Sciatic nerve (tissue), 2 donors: ENCODE measurements at places on chromosomes 11 and 22. TPM values are rescaled to one million over a fixed set of nuclear protein-coding genes. Genes with fewer than 3 reads are reported as not detected.

CNIH2 gene
- total RNA-seq = 1.3 TPM

DNA sequence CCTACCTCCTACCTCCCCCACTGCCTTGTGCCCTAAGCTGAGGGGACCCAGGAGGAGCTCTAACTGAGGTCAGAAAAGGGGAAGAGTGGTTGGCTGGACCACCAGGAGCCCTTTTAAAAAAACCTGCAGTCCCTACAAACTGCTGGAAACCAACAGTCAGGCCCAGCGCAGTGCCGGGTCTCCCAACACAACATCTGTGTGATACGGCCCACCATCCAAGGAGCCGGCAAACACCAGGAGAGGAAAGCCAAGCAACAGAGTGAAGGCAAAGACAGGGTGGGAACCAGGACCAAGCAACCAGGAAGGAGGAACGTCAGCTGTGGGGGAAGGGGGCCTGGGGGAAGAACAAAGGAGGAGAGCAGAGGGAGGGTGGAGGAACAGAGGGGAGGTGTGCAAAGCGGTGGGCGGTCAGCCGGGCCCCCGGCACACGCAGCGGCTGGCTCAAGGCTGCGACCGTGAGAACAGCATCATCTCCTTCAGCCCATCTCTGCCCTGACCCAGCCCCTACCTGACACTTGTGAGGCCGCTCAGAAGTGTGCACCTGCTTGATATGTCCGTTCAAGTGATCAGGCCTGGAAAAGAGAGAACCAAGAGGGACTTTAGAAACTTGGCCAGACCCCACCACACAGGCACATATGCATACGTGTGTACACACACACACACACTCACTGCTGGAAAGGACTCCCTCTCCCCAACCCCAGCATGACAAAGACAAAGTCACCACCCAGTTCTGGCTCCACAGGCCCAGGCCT is 3.6 kb downstream of the PATZ1 start:
- DNase-seq = no peak

MEI1 gene
- total RNA-seq = 2.9 TPM

TSPAN32 gene
- 7.3 TPM for total RNA-seq

BACE1 gene
- total RNA-seq = 30.8 TPM

RTCB gene
- 47.3 TPM for total RNA-seq

DNA sequence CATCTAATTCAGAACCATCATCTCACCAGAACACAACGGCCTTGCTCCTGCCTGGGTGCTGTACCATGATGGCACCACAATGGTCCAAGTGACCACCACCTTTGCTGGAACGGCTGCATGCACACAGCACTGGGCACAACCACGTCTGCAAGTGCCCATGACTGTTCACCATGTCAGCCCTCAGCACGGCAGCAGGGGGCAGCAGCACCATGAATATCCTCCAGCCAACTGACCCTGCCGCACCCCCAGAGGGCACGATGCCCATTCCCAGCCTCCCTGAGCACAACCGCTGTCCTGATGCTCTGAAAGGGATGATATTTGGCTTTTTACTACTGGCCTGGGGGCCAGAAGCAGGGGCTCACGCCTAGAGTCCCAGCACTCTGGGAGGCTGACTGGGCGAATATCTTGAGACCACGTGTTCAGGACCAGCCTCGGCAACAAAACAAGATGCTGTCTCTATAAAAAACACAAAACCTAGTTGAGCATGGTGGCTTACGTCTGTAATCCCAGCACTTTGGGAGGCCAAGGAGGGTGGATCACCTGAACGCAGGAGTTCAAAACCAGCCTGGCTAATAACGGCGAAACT is 25.7 kb downstream of the DRD4 start:
- DNase-seq = peak; percentile 79

DNA sequence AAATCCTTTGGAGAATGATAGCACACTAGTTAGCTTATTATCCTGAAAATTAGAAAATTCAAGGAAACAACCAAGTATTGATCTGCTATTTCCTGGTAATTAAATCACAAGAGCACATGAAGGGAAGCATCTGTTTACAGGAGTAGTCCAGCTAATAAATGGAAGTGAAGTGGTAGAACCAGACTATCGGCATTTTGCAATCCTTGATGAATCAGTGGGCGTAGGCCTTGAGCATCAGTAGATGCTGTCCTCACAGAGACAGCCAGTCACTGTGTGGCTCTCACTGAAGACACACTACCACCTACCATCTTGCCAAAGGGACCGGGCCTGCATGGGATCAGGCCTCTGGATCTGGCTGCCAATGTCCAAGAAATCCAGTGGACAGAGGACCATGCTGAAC is 69.8 kb downstream of the FBLN1 start:
- DNase-seq = no peak

TKFC gene
- 32.6 TPM for total RNA-seq

GRCh38 chr11:78310500-78310909 is 107.1 kb downstream of the GAB2 start:
- DNase-seq = peak; percentile 64

NDUFV1 gene
- total RNA-seq = 126 TPM

EXPH5 gene
- total RNA-seq = 11.9 TPM

DNA sequence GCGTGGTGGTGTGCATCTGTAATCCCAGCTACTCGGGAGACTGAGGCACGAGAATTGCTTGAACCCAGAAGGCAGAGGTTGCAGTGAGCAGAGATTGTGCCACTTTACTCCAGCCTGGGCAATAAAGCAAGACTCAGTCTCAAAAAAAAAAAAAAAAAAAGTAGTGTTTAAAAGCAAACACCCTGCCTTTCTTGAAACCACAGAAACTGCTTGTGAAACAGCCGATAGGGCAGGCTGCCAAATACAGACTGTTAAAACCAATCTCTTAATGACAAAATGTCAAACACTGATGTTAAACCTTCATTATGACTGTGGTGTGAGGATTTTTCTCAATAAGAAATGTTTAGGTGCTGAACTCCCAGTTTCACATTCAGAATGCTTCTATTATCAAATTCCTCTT is 27.3 kb downstream of the MARK2 start:
- DNase-seq = peak; percentile 77

FAM227A gene
- 2.9 TPM for total RNA-seq

GRCh38 chr11:64267207-64267945 is 16.0 kb downstream of the PLCB3 start:
- DNase-seq = no peak

CD3D gene
- total RNA-seq = 3.8 TPM

PYGM gene
- total RNA-seq = 8.1 TPM

DNA sequence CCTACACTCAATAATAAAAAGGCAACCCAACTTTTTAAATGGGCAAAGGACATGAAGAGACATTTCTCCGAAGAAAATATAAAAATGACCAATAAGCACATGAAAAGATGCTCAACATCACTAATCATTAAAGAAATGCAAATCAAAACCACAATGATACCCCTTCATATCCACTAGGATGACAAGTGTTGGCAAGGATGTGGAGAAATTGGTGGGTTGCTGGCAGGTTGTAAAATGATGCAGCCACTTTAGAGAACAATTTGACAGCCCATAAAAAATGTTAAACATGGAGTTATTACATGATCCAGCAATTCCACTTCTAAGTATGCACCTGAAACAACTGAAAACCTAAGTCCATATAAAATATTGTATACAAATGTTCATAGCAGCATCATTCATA is 73.2 kb upstream of the LMO2 start:
- no peak for DNase-seq

DNA sequence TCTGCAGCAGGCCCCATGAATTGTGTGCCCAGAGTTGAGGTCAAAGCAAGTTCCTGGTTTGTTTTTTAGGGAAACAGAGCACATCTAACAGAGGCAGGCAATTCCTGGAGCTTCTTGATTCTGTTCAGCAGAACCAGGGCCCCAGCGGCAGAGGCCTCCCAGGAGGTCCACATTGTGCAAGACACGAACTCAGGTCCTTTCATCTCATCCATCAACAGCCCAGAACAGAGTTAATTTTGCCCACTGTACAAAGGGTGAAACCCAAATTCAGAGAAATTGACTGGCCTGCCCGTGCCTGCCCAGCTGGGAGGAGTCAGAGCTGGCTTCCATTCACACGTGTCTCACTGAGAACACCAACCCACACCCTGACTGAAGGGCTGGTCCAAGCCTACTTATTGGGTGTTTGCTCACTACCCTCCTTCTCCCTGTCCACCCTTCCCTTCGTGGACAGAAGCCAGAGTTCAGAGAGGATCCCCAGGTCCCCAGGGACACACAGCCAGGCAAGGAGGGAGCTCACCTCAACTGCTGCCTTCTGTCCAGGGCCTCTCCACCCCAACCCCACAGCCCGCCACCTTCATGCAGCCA is 607.1 kb downstream of the TBC1D22A start:
- DNase-seq = peak; percentile 33

- DNase-seq = no peak
Measured at GRCh38 chr22:24323233-24323632, 52.6 kb downstream of the SPECC1L start.

HSCB gene
- 13.9 TPM for total RNA-seq

- peak; percentile 78 for DNase-seq
Measured at GRCh38 chr22:46055911-46056545, 79.1 kb upstream of the WNT7B start.

- DNase-seq = no peak
Measured at GRCh38 chr11:107183953-107184352, 165.7 kb upstream of the GUCY1A2 start.

GRCh38 chr11:28833670-28834069 is 725.5 kb downstream of the METTL15 start:
- DNase-seq = no peak

GRCh38 chr11:18492888-18493287 is 33.9 kb downstream of the TSG101 start:
- no peak for DNase-seq

OR4C11 gene
- not detected for total RNA-seq

DNA sequence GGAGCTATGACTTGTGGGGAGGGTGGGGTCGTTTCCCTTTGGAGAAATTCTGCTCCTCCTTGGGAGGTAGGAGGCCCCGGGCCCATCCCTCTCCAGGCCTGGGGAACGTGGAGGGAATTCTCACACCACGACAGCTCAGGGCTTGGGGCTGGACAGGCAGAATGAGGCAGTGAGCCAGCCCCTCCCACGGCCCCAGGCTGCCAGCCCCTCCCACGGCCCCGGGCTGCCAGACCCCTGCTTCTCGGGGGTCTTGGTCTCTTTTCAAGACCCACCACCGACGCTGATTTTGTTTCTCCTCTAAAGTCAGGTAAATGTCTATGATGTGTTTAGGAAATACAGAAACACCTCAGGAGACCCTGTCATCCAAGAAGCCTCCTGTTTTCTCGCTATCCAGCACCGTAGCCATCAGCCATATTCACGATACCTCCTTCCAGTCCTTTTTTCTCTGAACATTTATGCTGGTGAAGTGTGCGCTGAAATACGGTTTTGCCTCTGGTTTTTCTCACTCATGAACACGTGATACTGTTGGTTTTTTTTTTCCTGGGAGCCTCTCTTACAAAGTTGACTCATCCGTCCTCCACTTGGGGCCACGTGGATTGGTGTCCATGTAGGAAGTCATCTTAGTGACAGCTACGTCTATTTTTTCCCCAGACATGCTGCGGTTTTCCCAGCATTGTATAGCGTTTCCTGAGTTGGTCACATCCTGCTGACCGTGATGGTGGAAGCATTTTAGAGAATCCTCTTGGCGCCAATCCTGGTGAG is 1219.6 kb downstream of the BRD1 start:
- no peak for DNase-seq

FAM180B gene
- total RNA-seq = 3.0 TPM

- DNase-seq = no peak
Measured at GRCh38 chr11:132977241-132977640, 555.1 kb downstream of the OPCML start.

- no peak for DNase-seq
Measured at GRCh38 chr22:36447632-36448031, 33.8 kb downstream of the TXN2 start.

DDTL gene
- total RNA-seq = 4.0 TPM

- no peak for DNase-seq
Measured at GRCh38 chr11:74773476-74773875, 24.8 kb downstream of the RNF169 start.

DNA sequence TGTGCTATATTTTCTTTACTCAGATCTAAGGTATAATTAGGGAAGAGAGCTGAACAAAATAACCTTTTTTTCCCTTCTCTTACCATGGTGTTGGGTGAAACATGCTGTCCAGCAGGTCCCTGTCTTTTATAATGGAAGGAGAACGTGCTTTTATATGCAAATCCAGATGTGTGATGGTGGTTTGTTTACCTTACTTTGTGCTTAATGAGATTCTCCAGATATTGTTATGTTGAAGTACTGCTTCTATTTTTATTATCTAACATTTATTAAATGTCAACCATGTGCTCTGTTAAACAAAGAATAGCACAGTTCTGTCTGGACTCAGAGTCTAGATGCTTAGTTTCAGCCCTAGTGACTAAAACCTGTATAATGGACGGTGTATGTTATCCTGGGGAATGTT is 10.1 kb upstream of the GRIK4 start:
- DNase-seq = no peak

DNA sequence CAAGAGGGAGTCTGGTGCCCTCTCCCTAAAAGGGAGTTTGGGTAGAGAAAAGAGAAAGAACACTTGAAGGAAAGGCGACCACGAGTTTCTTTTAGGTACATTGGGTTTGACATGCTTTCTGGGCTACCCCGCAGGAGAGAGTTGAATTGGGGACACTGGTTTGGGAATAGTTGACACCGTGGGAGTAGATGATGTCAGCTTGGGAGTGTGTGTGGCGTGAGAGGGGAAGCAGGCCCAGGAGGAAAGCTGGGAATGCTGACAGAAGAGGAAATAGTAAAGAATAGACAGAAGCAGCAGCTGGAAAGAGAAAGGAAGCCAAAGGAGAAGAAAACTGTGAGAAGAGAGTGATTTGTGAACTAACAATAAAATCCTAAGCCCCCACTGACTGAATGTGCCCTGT is 442.9 kb downstream of the DYNC2H1 start:
- DNase-seq = no peak

GRCh38 chr22:38793317-38793716 is 626 bp downstream of the DNAL4 start:
- DNase-seq = no peak

MUC5AC gene
- 0.27 TPM for total RNA-seq

DNA sequence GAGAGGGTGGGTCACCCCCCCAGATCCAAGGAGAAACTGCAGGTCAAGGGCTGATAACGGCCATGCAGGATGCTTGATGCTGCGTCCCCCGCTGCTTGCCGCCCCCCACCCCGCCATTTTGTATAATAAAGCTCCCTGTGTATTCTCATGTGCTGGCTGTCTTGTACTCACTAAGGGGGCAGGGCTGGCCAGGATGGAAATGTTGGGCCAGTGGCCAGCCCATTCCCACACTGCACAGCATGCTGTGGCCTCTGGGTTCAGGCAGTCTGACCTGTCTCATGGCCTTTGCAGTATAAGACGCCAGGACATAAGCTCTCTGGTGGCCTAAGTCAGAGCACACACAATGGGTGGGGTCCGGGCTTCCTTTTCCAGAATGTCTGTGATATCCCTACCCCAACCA is 421 bp upstream of the PRR33 start:
- DNase-seq = peak; percentile 40

SCUBE2 gene
- 8.8 TPM for total RNA-seq

GAB4 gene
- total RNA-seq = 0.85 TPM

POTEH gene
- not detected for total RNA-seq

GRCh38 chr22:23259916-23260644 is 79.8 kb downstream of the BCR start:
- no peak for DNase-seq

- no peak for DNase-seq
Measured at GRCh38 chr22:42769574-42770447, 49.1 kb upstream of the A4GALT start.

SLC15A3 gene
- total RNA-seq = 49.4 TPM
